ENCODE measurements at places on chromosomes 3 and 15.

DNA sequence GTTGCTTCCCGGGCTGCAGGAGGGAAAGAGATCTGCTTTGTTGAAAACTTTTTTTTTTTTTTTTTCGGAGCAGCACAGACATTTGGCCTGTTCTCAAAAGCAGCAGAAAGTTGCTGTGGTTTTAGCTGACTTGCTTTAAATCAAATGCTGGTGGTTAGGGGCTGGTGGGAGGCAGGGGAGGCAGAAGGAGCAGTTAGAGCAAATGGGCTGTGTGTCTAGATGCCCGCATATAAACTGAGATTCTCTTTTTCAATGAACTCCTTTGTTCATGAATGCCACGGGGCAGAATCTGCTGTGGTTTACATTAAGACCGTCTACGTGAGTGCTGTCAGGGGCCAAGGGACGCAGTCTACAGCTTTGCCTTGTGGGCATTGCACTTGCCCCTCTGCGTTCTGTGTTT is 95.9 kb downstream of the FLNB start:
- no peak for DNase-seq

DNA sequence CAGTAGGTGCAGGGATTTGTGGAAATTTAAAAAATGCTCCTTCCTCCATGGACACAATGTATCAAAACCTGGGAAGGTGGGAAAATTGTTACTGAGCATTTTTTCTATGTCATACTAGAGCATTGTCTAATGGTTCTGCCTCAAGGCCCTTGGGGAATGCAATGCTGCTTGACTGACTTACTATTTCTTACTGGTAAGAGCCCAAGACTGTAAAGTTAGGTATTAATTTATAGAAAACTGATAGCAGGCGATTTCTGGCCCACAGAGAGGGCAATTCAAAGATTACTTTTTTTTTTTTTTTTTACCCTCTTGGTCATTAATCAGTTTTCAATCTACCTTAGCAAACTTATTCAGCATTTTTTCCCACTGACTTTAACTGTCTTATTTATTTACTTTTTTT is 38.5 kb upstream of the MRPL3 start:
- DNase-seq = no peak

DNA sequence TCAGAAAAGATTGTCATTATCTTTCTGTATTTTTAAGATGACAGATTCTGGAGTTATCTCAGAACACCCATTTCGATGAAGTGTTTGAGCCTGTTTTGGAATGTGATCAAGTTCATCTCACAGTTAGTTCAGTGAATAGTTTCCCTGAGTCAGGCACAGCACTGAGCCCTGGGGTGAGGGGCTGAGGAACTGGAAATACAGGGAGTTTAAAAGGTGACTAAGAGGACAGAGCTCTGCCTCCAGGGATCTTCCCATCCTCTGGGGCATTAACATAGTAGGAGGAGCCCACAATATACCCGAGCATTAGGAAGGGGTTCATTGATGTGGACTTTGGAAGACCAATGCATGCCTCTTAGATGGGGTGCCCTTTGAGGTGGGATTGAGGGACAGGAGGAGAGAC is 355.1 kb downstream of the CLSTN2 start:
- no peak for DNase-seq

DNA sequence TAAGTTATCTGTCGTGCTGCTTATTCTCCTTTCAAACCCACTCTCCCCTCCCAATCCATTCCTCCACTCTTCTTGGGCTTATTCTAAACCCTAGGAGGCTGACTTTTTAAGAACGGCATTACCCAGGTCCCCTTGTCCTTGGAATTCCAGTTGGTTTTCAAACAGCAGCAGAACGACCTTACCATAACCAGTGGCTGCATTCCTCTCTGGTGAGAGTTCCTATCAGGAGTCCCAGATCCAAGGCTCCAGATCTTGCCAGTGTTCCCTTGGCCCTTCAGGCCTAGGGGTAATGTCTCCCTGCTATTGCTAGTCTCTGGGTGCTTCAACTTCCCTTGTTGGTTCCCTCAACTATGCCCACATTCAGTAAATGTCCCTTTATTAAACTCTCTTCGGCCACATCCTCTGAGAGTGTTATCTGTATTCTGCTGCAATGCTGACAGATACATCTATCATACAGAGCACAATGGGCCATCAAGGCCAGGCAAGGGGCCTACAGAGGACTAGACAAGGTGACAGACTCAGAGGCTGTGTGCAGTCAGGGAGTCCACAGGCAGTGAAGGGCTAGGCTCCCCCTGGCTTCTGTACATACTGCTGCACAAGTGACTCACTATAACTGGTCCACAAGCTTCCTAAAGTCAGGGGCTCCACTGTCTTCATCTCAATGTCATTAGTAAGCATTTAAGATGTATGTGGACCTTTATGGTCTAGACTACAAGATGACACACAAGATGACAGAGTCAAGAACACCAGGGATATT is 10.1 kb downstream of the LYSMD2 start:
- no peak for DNase-seq

GRCh38 chr3:46705751-46706552 is 4.8 kb downstream of the TMIE start:
- no peak for DNase-seq

DNA sequence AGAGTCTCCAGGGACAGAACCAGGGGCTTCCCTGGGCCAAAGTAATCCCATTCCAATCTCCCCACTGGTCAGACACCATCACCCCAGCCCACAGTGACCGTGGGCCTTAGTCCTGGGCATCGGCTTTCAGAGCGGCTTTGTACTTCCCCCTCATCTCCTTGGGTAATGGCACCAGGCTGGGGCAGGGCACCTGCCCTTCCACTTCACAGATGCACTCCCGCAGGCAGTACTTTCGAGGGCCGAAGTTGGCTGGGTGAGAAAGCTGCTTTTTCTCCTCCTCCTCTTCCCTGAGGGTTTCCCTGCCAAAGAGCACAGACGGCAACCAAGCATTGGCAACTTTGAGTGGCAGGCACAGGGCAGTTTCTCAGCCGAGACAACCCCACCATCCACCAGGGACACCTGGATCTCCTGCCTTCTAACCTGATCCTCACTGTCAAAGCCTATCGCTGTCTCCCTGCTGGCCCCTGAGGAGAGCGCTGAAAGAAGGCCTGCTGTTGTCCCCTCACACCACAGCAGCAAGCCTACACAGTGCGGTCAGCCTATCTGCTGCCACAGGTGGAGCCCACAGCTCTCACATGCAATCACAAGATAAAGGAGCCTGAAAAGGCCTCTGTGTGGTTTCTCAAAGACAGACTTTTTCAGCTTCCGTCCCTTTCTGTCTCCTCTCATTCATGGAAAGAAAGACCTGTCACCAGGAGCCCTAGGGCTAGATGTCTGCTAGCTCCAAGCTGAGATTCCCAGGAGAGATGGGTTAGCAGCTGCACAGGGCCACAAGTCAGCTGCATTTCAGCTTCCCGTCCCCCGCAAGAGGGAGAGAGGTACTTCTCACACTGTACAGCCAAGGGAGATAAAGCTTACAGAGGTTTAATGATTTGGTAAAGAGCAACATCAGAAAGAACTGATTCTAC is 12.5 kb downstream of the MRPS25 start:
- DNase-seq = no peak

DNA sequence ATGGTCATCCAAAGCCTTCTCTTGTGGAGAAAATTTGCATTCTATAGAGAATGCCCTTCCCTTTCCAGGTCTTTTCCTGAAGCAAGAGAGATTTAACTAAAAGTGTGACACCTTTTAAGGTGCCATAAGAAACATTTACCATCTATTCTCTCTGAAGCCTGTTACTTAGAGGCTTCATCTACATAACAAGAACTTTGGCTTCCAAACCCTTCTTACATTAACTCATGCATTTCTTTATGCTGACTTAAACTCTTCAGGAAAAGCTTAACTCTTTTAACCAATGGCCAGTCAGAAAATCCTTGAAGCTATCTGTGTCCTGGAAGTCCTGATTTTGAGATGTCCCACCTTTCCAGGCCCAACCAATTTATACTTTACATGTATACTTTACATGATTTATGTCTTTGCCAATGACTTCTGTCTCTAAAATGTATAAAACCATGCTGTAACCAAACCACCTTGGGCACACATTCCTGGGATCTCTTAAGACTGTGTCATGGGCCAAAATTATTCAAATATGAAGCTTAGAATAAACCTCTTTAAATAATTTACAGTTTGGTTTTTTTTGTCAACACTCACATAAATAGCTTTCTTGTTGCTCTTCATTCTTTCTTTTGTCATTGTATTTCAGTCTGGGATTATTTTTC is 472.6 kb upstream of the NECTIN3 start:
- DNase-seq = no peak

- DNase-seq = no peak
Observed at GRCh38 chr3:62662677-62663076, 212.5 kb downstream of the CADPS start.

DNA sequence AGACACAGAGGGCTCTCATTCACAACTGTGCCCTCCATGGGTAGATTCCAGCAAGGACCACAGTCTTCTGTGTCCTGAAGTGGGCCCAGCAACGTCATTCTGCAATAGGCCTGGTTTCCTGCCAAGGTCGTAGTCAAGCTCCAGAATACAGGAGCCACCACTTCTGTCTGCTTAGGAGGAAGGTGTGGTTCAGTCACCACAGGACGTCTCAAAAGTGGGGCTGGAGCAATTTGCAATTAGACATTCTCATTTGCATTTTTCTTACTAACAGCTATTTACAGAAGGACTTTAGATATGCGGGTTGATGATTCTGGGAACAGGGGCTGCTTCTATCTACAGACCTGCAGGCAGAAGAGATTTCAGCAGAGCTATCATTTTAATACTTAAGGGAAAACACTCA is 58.7 kb upstream of the MYRIP start:
- DNase-seq = no peak

DNA sequence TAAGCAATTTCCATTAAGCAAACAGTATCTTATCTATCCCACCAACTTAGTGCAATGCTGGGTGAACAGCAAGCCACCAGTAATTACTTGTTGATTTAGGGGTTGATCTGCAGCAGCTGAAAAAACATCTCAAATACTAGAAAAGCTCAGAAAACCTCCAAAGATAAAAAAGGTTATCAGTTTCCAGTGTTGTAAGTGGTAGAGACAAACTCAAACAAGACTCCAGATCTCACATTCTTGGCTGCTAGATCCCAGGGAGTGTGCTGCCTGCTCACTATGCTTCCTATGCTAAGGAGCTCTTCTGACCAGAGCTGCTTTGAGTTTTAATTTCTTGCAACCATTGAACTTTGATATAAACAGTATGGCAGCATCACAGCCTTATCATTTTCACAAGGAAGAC is 11.3 kb downstream of the B3GALNT1 start:
- DNase-seq = no peak

- DNase-seq = no peak
Observed at GRCh38 chr3:143443851-143444331, 324.3 kb downstream of the CHST2 start.

- DNase-seq = no peak
Observed at GRCh38 chr3:103056542-103056941, 621.7 kb downstream of the ZPLD1 start.

GRCh38 chr3:15315003-15315402 is 17.4 kb downstream of the SH3BP5 start:
- DNase-seq = no peak

DNA sequence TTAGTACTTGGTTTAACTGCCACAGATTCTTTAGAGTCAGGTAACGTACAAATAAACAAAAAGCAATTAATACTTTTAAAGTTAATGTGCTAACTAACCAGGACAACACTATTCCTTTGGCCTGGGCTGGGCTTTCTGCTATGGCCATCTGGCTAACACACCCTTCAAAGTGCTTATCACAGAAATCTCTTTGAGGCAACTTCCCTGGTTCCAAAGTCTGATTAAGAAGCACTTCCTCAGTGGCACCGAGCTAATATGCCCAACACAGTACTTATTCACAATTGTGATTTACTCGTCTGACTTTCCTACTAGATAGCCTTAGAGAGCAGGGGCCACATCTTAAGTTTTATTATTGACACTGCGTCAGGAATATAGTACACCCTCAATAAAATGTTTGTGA is 191.4 kb downstream of the MEIS2 start:
- DNase-seq = no peak

GRCh38 chr3:148309390-148310035 is 388.2 kb upstream of the AGTR1 start:
- no peak for DNase-seq

GRCh38 chr3:134704133-134704532 is 53.3 kb upstream of the KY start:
- no peak for DNase-seq

GRCh38 chr3:54034971-54035370 is 87.4 kb upstream of the CACNA2D3 start:
- no peak for DNase-seq

- DNase-seq = no peak
Observed at GRCh38 chr15:80946576-80946975, 43.0 kb downstream of the MESD start.

DNA sequence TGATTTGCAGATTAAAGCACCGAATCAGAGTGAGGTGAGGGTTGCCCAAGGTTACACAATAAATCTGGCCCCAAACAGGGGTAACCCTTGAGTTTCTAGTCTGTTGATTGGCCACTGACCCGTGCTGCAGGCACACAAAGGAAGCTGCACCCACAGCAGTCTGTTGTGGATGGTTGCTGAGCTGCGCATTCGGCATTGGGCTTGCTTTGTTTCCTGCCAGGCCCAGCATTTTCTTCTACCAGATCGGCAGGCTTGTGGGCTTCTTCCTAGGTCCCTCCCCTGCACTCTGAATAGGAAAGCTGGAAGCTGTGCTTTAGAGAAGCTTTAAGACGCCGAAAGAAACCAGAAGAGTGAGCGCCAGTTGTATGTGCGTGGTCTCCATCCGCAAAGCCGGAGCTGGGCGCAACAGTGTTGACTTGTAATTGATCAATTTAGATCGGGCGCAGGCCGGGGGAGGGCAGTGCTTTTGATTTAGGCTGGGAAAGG is 12.1 kb downstream of the B3GNT5 start:
- DNase-seq = no peak

DNA sequence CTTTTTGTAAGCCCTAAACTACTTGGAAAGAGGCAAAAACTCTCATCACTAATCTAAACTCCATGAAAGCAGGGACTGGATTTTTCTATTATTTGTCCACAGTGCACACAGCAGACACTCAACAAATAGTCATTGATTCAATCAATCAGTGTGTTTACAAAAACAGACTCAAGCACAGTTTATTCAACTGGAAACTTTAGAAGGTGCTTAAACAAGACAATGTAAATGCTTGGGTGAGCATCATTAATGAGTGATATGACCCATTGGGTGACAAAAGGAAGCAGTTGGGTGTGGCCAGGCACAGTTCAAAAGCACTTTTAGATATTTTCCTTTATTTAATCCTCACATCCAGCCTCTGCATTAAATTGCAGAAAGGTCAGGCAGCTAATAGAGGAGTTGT is 32.0 kb upstream of the PPP4R2 start:
- DNase-seq = no peak

GRCh38 chr3:192851821-192852372 is 65.8 kb downstream of the MB21D2 start:
- no peak for DNase-seq

GRCh38 chr15:62128916-62129315 is 36.2 kb downstream of the C2CD4B start:
- no peak for DNase-seq

DNA sequence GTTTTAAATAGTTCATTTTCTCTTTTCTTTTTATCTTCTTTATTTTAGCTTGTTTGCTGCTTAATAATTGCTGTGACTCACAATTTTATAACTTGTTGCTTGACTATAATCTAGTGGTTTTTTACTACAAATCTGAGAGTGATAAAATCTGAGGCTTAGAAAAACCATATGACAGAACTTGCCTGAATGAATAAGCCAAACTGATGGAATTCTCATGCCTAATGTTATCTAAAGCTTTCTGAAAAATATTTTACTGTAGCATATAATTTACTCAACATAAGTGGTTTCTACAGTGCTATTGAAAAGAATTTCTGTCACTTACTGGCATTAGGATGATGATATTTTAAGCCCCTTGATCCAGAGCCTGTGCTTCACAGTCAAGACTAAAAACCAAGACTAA is 175.1 kb downstream of the VGLL3 start:
- no peak for DNase-seq
